Trophoblast cell (in vitro differentiated cells and primary cell): ENCODE measurements at places on chromosomes 13 and 19.

DNA sequence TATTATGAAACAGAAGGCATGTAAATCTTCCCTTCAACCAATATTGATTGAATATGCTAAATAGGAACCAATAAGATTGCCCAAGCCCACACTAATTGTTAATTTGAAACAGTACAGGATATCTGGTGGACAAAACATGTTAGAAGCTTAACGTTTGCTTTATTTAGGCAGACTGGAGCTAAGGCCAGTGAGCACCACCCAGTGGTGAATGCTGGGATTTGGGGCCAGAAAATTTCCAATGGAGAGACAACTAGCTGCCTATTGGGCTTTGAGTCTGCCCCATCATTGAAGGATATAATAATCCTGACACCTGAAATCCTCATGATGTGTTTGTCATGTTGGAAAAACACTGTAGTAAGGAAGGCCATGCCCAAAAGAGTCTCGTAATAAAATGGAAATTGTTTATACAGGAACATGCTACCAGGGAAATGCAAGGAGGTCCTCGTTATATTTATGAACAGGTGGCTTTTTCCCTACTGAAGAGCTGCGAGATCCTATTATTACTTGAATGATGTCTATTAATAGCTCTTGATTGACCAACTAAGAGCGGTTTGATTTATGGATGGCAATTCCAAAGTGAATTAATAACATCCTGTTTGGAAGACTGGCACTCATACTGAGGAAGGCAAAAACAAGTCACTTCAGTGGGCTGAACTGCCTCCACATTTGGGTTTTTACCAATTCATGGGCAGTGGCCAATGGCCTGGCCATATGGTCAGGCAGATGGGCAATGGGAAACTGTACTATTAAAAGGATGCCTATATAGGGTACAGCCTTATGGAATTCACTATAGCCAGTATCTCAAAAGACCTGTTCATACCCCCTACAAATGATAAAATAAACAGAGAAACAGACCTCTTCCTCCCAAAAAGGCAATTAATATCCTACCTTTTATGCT is 8.7 kb downstream of the SIGLECL1 start:
- H3K36me3 ChIP-seq: no peaks in the 10 kb centered on the region
- H3K27me3 ChIP-seq: no peaks in the 10 kb centered on the region
- no peak overlapping the region for H3K4me3 ChIP-seq
- no peak overlapping the region for H3K27ac ChIP-seq
- no peaks in the 10 kb centered on the region for H3K4me1 ChIP-seq
- peak; percentile 62 for DNase-seq

DNA sequence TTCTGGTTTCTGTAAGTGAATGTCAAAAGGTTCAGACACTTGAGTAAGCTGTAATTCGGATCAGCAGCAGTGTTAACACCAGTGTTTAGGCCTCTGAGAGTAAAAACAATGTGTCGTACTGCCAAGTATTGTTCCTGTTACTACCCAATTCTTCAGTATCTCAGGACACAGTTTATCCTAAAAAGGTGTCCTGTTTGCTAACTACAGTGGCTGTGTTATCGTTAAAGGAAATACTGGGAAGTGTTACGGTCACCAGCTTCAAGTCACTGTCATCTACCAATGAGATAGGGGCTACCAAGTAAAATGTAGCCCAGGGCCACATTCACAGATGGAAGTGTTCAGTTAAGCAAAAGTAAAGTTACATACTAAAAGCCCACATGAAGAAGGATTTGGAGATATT is 2.3 kb upstream of the UPF3A start:
- peaks cover 3% of the 10 kb centered on the region for H3K4me1 ChIP-seq
- H3K36me3 ChIP-seq: peaks cover 7% of the 10 kb centered on the region
- no peak for DNase-seq
- no peak overlapping the region for H3K27ac ChIP-seq
- no peak overlapping the region for H3K4me3 ChIP-seq

DNA sequence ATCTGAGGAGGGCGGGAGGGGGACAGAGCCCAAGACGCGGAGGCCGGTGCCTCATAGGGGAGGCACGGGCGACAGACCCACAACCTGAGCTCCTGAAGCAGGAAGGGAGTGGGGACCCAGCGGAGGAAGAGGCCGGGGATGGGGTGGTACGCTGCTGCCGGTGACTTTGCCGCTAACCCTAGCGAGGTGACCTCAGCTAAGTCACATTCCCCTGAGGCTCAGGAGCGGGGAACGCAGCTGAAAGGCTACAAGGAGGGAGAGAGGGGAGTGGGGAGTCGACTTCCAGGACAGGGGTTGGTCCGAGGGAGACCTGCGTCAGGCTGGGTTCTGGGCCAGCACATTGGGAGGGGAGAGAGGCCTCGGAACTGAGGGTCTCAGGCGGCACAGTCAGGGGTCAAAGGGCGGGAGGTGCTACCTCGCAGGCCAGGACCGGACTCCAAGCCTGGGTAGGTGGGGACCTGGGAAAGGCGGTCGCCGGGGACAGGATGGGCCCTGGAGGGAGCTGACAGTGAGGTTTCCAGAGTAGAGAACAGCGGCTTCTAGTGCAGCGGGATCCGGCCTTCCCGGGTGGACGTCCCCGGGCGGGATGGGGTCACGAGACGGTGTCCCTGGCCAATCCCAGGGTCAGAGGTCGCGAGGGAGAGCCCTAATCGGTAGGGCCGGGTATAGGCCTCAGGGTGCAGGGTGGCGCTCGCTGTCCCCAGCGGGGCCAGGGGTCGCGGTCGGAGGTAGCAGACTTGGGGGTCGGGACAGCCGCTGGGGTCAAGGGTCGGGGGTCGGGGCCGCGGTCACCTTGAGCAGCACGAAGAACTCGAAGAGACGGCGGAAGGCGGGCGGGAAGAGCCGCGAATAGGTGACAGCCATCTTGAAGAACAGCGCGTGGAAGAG is 699 bp downstream of the TMEM259 start:
- H3K4me1 ChIP-seq: peaks cover 28% of the 10 kb centered on the region
- DNase-seq: no peak
- H3K27me3 ChIP-seq: no peaks in the 10 kb centered on the region
- peak overlapping the region; percentile 85 for H3K4me3 ChIP-seq
- peaks cover 17% of the 10 kb centered on the region for H3K36me3 ChIP-seq

DNA sequence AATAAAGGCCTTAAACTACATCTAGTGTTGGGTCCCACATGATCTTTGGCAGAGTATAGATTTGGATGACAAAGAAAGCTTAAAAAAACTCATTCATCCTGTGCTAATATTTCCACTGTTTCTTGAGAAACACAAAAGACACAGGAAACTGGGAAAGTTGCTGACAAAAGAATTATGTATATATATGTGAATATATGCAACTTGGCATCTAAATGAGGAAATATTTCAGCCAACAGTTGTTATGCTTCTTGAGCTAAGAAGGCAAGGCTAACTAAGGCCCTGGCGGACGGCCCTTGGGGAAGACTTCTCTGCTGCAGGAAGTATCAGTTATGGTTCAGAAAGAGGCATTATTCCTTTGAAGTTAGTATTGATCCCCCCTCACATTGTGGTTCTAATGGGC is 491.8 kb downstream of the DIAPH3 start:
- H3K36me3 ChIP-seq: no peaks in the 10 kb centered on the region
- no peak for DNase-seq
- no peaks in the 10 kb centered on the region for H3K27me3 ChIP-seq
- H3K4me1 ChIP-seq: no peaks in the 10 kb centered on the region

- no peaks in the 10 kb centered on the region for H3K4me1 ChIP-seq
- no peak overlapping the region for H3K27ac ChIP-seq
- DNase-seq: no peak
These were observed 506.9 kb downstream of the TBC1D4 start for GRCh38 chr13:74975111-74975510.

- H3K27ac ChIP-seq: no peak overlapping the region
- H3K36me3 ChIP-seq: peaks cover 74% of the 10 kb centered on the region
- peaks cover 2% of the 10 kb centered on the region for H3K4me1 ChIP-seq
- H3K4me3 ChIP-seq: peak overlapping the region; percentile 20
These were observed 5.8 kb upstream of the USE1 start for GRCh38 chr19:17209126-17210036.

- no peak overlapping the region for H3K27ac ChIP-seq
- no peak for DNase-seq
- peak overlapping the region; percentile 62 for H3K4me3 ChIP-seq
- peaks cover 20% of the 10 kb centered on the region for H3K27me3 ChIP-seq
These were observed 255.1 kb upstream of the SOX21 start for GRCh38 chr13:94967183-94968039.

DNA sequence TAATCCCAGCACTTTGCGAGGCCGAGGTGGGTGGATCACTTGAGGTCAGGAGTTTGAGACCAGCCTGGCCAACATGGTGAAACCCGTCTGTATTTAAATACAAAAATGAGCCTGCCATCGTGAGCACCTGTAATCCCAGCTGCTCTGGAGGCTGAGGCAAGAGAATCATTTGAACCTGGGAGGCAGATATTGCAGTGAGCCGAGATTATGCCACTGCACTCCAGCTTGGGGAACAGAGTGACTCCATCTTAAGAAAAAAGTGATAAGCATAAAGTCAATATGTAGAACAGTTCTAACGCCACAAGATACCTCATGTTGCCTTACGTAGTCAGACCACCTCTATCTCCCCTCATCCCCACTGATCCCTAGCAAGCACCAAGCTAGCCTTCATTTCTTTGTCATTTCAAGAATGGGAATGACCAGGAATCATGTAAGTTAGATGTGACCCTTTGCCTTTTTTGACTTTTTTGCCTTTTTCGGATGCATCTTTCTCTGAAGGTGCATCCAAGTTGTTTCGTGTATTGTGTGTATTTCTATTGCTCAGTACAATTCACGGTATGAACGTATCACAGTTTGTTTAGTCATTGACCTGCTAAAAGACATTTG is 6.4 kb downstream of the RPL21 start:
- H3K36me3 ChIP-seq: peaks cover 17% of the 10 kb centered on the region
- no peak overlapping the region for H3K4me3 ChIP-seq
- peaks cover 2% of the 10 kb centered on the region for H3K4me1 ChIP-seq
- no peak for DNase-seq
- no peak overlapping the region for H3K27ac ChIP-seq
